ENCODE measurements at places on chromosomes 5 and 9.
A peak's percentile ranks its signal among the peaks of the same experiment; 100 is the strongest.

DNA sequence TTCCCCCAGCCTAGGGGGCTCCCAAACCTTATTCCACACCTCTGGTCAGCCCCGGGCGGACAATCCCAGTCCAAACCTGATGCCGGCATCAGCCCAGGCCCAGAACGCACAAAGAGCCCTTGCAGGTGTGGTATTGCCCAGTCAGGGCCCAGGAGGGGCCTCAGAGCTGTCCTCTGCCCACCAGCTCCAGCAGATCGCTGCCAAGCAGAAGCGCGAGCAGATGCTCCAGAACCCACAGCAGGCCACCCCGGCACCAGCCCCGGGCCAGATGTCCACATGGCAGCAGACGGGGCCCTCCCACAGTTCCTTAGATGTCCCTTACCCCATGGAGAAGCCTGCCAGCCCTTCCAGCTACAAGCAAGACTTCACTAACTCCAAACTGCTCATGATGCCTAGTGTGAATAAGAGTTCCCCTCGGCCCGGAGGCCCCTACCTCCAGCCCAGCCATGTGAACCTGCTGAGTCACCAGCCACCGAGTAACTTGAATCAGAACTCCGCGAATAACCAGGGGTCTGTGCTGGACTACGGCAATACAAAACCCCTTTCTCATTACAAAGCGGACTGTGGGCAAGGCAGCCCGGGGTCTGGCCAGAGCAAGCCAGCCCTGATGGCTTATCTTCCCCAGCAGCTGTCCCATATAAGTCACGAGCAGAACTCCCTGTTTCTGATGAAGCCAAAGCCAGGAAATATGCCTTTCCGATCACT, 27.6 kb upstream of the LTC4S start:
- DNase-seq, result no peak

- DNase-seq, result no peak
These were observed 1.7 kb downstream of the GFM2 start for GRCh38 chr5:74765201-74765600.

DNA sequence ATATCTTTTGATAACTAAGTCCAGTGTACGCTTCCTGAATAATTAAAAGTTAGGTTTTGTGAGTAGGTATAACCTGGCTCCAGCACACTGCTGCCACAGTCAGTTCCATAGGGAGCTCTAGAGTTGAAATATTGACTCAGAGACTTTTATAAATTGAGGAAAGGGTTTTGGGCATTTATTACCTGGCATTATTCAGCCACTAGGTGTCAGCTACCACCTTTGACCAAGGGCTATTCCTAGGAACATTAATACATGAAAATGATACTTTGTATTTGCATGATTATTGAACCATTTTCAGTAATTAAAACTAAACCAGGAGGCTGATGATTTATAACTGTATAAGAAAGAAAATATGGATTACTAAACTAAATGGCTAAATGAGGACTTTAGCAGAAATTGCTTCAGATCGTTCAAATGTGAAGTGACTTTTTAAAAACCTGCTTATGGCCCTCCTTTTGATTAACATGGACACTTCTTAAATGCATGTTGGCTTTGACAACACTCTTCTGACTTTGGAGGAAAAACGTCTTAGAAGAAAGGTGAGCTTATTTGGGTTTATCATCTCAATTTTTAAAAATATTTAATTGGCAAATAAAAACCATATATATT, 83.0 kb downstream of the SMC2 start:
- no peak for DNase-seq

GRCh38 chr5:134524272-134524825, 1.1 kb upstream of the JADE2 start:
- DNase-seq, result peak; percentile 75

DNA sequence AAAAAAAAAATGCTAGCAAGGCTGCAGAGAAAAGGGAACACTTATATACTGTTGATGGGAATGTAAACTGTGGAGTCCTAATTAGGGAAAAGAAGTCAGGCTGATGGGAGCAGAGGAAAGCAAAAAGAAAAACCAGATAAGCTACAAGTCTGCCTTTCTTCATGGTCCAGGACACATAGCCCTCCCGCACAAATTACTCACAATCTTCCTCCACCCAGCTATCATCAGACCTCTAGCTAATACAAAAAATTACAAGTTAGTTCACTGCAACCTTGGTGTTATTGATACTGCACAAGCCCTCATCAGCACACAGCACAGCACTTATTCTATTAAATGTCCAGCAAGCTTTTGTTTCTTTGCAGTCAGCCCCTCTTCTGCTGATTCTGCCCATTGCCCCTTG, 186.0 kb upstream of the ADRA1B start:
- no peak for DNase-seq

GRCh38 chr9:33868440-33868973, 51.5 kb downstream of the UBE2R2 start:
- DNase-seq, result no peak

DNA sequence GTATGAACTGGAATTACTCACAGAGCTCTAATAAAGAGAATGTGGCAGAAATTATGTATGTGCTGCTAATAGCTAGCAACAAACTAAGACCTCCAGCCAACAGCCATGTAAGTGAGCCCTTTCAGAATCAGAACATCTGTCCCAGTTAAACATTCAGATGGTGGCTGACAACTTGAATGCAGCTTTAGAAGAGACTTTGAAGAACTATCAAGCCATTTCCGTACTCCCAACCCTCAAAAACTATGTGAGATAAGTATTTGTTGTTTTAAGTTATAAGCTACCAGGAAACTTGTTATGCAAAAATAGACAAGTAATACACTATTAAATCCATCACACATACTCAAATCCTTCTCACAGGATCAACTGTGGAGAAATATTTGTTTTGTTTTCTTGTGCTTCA, 205.2 kb upstream of the EDIL3 start:
- no peak for DNase-seq

DNA sequence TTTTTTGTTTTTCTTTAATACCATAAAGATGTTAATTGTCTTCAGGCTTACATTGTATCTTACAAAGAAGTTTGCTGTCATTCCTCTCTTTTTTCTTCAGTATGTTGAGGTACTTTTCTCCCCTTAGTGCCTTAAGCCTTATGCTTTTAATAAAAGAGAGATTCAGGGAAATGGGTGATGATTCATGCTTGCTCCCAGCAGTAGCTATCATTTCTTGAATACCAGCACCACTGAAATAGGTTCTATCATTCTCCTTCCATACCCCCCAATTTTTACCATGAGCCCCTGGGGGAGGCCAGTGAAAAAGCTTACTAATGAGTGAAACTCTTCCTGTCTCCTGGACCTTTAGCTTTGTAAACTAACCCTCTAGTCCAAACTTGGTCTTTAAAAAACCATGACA, 165.0 kb downstream of the FBXL7 start:
- DNase-seq, result no peak

DNA sequence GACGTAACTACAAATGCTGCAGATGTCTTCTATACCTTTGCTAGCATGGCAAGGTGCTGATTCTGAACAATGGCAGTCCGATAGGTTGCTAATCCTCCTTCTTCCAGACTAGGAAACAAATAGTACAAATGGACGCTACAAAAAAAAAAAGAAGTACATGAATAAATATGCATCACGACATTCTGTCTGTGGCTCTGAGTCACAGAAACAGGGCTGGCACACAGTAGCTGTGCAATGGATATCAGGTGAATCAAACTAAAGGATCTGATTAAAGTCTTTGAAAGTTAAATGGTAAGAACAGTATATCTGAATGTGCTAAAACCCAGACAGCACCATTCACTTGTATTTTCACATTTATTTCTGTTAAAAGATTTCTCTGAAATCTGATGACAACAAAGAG, 96.2 kb downstream of the DROSHA start:
- no peak for DNase-seq

GRCh38 chr9:136587145-136587943, 41.5 kb upstream of the NOTCH1 start:
- DNase-seq, result no peak

- no peak for DNase-seq
These were observed 87.3 kb downstream of the CDKN2A start for GRCh38 chr9:21906881-21907280.

GRCh38 chr5:130651440-130651839, 513.6 kb downstream of the HINT1 start:
- DNase-seq, result no peak

- DNase-seq, result peak; percentile 64
These were observed 21.7 kb downstream of the F2RL2 start for GRCh38 chr5:76601470-76601869.

- no peak for DNase-seq
These were observed 115.3 kb upstream of the IRX2 start for GRCh38 chr5:2866662-2867372.

DNA sequence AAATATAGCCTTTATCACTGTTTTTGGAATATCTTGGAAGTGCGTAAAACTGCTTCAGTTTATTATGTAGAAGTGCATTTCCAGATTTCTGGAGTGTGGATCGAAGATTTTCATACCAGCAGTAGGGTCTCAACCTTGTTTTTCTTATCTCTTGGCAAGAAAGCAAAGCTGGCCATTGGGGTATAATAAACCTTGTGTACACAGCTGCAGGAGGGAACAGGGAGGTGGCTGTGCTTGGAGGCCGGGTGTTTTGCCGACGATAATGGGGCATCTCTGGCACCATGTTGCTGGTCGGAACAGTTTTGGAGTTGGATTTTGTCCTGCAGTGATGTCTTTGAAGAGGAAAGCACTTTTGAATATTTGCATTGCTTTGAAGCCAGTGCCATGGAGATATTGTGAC, 308.8 kb upstream of the DMRT1 start:
- DNase-seq, result no peak

GRCh38 chr9:123710299-123710698, 219.6 kb downstream of the DENND1A start:
- no peak for DNase-seq
